ENCODE measurements at places on chromosomes 3 and 15.

- peak overlapping the region; percentile 54 for H3K27ac ChIP-seq
- no peaks in the 10 kb centered on the region for H3K27me3 ChIP-seq
- H3K36me3 ChIP-seq: no peaks in the 10 kb centered on the region
- peak overlapping the region; percentile 80 for H3K4me3 ChIP-seq
These were observed 1.8 kb downstream of the WWTR1 start for GRCh38 chr3:149655826-149656574.

DNA sequence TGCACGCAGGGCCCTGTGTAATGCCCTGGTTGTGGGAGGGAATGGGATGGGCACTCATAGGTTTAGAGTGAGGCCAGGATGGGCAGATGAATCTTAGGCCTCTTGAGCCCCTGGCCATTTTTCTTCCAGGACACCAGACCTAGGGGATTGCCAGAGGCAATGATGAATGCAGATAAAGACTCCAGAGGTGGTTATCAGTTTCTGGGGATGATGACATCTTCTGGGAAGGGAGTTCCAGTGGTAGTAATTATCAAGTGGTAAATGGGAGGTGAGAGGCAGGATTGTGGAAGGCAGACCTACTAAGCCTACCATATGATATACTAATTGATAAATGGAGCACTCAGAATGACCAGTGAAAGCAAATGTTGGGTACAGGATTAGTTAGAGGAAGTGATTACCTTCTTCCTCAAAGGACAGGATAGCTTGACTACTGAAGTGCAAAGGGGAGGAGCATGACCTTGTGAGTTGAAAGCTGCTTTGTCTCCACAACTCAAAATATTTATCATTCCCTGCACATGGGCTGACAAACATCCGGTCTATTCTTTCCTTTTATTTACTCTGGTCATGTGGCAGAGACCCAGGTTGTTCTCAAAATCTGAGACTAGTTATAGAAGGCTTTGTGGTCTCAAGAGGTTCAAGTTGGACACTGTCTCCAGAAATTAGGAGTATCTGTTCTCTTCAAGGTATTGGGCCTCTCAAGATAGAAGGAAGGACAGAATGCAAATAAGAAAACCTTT is 10.2 kb upstream of the MAPK6 start:
- H3K36me3 ChIP-seq: no peaks in the 10 kb centered on the region
- H3K4me3 ChIP-seq: no peak overlapping the region
- H3K4me1 ChIP-seq: peaks cover 3% of the 10 kb centered on the region
- no peaks in the 10 kb centered on the region for H3K27me3 ChIP-seq
- DNase-seq: no peak
- H3K27ac ChIP-seq: no peak overlapping the region

DNA sequence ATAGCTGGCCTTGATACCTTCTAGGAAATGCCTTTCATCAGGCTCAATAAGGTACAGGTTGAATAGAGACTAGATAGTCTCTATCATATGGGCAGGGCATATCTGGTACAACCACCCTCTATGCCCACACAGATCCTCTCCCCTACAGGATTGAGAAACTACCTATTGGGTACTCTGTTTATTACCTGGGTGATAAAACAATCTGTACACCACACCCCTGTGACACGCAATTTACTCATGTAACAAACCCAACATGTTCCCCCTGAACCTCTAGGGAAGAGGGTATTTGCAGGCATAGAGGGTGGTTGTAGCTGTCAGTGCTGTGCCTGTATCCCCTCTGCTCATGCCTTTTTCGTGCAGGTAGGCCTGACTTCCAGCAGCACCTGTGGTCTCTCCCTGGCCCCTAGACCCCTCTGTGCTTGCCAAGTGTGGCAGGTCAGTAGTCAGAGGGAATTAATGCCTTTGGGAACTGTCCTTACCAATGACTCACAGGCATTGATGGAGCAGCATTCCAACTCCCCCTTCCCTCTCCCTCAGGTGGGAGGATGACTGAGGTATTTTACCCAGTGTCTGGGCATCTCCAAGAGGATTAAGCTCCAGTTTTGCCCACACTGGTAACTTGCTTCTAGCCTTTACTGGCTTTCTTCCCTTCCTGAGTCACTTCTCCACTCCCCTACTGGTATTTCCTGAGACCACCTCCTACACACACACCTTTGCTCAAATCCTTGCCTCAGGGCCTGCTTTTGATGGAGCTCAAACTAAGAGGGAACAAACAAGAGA is 18.3 kb downstream of the CLSTN2 start:
- no peaks in the 10 kb centered on the region for H3K4me1 ChIP-seq
- H3K27me3 ChIP-seq: no peaks in the 10 kb centered on the region
- H3K4me3 ChIP-seq: no peak overlapping the region
- no peak for DNase-seq
- no peaks in the 10 kb centered on the region for H3K36me3 ChIP-seq

- no peaks in the 10 kb centered on the region for H3K4me1 ChIP-seq
- no peaks in the 10 kb centered on the region for H3K36me3 ChIP-seq
- no peak overlapping the region for H3K27ac ChIP-seq
- H3K4me3 ChIP-seq: no peak overlapping the region
- DNase-seq: no peak
- no peaks in the 10 kb centered on the region for H3K27me3 ChIP-seq
These were observed 10.3 kb downstream of the FAM227B start for GRCh38 chr15:49610157-49610918.

- peaks cover 4% of the 10 kb centered on the region for H3K4me1 ChIP-seq
- no peaks in the 10 kb centered on the region for H3K36me3 ChIP-seq
- no peak for DNase-seq
- no peak overlapping the region for H3K4me3 ChIP-seq
- no peaks in the 10 kb centered on the region for H3K27me3 ChIP-seq
These were observed 224.0 kb upstream of the RGMA start for GRCh38 chr15:93312891-93313486.

GRCh38 chr15:41980654-41981323 is 8.4 kb upstream of the EHD4 start:
- H3K27ac ChIP-seq: peak overlapping the region; percentile 32
- H3K27me3 ChIP-seq: no peaks in the 10 kb centered on the region
- no peak overlapping the region for H3K4me3 ChIP-seq
- H3K36me3 ChIP-seq: no peaks in the 10 kb centered on the region

- H3K4me1 ChIP-seq: no peaks in the 10 kb centered on the region
- DNase-seq: no peak
- no peak overlapping the region for H3K27ac ChIP-seq
- H3K36me3 ChIP-seq: no peaks in the 10 kb centered on the region
- no peaks in the 10 kb centered on the region for H3K27me3 ChIP-seq
These were observed 102.3 kb upstream of the GBE1 start for GRCh38 chr3:81863756-81864155.

- H3K27ac ChIP-seq: no peak overlapping the region
- peak; percentile 39 for DNase-seq
- no peaks in the 10 kb centered on the region for H3K4me1 ChIP-seq
- no peak overlapping the region for H3K4me3 ChIP-seq
- H3K27me3 ChIP-seq: no peaks in the 10 kb centered on the region
These were observed 10.5 kb downstream of the ABCF3 start for GRCh38 chr3:184196536-184196935.

GRCh38 chr3:172987273-172987672 is 153.8 kb downstream of the SPATA16 start:
- H3K4me1 ChIP-seq: no peaks in the 10 kb centered on the region
- no peaks in the 10 kb centered on the region for H3K36me3 ChIP-seq
- H3K4me3 ChIP-seq: no peak overlapping the region
- no peak for DNase-seq
- no peak overlapping the region for H3K27ac ChIP-seq
- H3K27me3 ChIP-seq: no peaks in the 10 kb centered on the region

DNA sequence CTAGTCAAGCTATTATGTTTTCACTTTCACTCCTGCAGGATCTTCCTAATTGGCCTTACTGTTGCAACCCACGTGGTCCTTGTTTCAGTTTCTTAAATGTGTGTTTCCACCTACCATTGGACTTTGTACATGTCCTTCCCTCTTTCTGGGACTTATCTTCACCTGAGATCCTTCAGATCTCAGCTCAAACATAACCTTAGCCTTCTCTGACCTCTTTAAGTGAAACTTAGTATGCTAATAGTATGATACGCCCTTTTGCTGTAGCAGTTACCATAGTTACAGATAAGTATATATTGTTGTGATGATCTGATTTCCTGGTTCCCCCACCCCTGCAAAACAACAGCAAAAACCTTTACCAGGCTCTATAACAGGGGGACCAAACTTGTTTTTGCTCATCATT is 35.2 kb downstream of the U2SURP start:
- H3K4me3 ChIP-seq: no peak overlapping the region
- no peaks in the 10 kb centered on the region for H3K36me3 ChIP-seq
- no peak overlapping the region for H3K27ac ChIP-seq
- H3K27me3 ChIP-seq: no peaks in the 10 kb centered on the region

GRCh38 chr15:48507416-48508065 is 138.0 kb downstream of the FBN1 start:
- H3K27me3 ChIP-seq: no peaks in the 10 kb centered on the region
- H3K27ac ChIP-seq: peak overlapping the region; percentile 33
- H3K36me3 ChIP-seq: no peaks in the 10 kb centered on the region
- H3K4me1 ChIP-seq: peaks cover 3% of the 10 kb centered on the region

DNA sequence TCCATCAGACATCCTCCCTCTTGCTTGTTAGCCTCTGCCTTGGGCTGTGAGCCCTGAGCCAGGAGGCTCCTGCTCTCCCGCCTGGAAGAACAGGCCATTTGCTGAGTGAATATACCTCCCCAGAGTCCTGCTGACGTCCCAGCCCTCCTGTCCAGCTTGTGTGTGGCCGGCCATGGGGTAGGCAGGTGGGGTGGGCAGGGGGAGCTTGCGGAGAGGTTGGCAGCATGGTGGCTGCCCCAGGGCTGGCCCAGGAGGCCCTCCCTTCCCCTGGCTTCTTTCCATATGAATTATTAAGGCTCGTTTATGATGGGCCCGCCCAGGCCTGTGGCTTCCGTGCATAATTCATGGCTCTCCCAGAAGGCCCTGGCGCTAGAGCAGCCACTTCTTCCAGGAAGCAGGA is 18.7 kb downstream of the CACNA2D2 start:
- H3K4me3 ChIP-seq: no peak overlapping the region
- no peaks in the 10 kb centered on the region for H3K36me3 ChIP-seq
- no peak overlapping the region for H3K27ac ChIP-seq
- peaks cover 2% of the 10 kb centered on the region for H3K4me1 ChIP-seq
- no peak for DNase-seq

- H3K4me3 ChIP-seq: no peak overlapping the region
- H3K4me1 ChIP-seq: no peaks in the 10 kb centered on the region
- no peaks in the 10 kb centered on the region for H3K27me3 ChIP-seq
These were observed 39.0 kb upstream of the UBE3A start for GRCh38 chr15:25477816-25478215.

- no peaks in the 10 kb centered on the region for H3K36me3 ChIP-seq
- H3K4me1 ChIP-seq: no peaks in the 10 kb centered on the region
- no peak for DNase-seq
- H3K27me3 ChIP-seq: no peaks in the 10 kb centered on the region
These were observed 476.8 kb downstream of the C3orf38 start for GRCh38 chr3:88626456-88627120.

GRCh38 chr3:127848131-127849129 is 26.1 kb upstream of the MGLL start:
- H3K4me1 ChIP-seq: no peaks in the 10 kb centered on the region
- H3K27me3 ChIP-seq: no peaks in the 10 kb centered on the region
- no peak overlapping the region for H3K27ac ChIP-seq
- no peak for DNase-seq

DNA sequence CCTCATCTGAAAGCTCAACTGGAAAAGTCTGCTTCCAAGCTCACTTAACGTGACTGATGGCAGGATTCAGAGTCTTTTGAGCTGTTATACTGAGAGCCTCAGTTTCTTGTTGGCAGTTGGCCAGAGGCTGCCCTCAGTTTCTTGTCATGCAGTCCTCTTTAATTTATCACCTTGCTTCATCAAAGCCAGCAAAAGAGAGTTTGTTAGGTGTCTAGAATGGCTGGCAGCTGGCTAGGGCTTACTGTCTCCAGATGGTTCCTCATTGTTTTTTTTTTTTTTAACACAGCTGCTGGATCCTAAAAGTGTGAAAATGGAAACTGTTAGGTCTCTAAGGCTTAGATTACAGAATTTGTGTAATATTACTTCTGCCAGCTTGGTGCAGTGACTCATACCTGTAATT is 310.6 kb downstream of the PDCD6IP start:
- no peak overlapping the region for H3K4me3 ChIP-seq
- H3K27ac ChIP-seq: no peak overlapping the region
- H3K27me3 ChIP-seq: no peaks in the 10 kb centered on the region
- DNase-seq: no peak
- no peaks in the 10 kb centered on the region for H3K36me3 ChIP-seq

DNA sequence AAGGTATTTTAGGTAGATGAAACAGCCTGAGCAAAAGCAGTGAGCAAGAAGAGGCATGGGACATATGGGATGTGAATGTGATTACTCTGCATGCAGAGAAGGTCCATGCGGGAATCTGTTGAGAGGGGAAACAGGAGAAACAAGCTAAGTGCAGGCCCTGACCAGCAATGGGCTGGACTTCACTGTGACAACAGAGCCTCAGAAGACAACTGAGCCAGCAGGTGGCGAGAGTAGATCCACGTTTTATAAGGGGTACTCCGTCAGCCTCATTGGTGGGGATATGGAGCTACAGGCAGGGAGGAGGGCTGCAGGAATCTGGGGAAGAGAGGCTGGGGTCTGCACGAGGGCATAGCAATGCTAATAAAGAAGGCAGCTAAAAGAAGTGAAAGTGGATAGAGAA is 405.9 kb upstream of the LMCD1 start:
- no peak for DNase-seq
- H3K4me3 ChIP-seq: no peak overlapping the region
- no peaks in the 10 kb centered on the region for H3K36me3 ChIP-seq
- no peak overlapping the region for H3K27ac ChIP-seq
- no peaks in the 10 kb centered on the region for H3K4me1 ChIP-seq

DNA sequence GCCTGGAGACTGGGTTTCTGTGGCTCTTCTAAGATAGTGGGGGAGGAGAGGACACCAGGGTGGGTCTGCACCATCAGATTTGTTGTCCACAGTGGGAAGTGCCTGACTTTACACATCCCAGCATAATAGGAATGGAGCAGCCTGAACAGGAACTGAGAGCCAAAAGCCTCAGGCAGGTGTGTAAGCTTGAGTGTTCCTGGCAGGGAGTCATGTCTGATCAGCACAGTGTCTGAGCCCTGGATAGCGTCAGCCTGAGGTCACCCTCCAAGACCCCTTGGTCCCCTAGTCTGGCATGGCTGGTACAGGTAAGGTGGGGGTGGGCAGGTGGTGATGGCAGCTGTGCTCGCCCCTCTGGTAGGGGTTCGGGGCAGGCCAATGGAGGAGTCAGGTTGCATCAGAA is 20.2 kb downstream of the INSYN1 start:
- H3K36me3 ChIP-seq: no peaks in the 10 kb centered on the region
- DNase-seq: no peak
- H3K27ac ChIP-seq: no peak overlapping the region
- H3K27me3 ChIP-seq: no peaks in the 10 kb centered on the region
- H3K4me1 ChIP-seq: no peaks in the 10 kb centered on the region
- no peak overlapping the region for H3K4me3 ChIP-seq

DNA sequence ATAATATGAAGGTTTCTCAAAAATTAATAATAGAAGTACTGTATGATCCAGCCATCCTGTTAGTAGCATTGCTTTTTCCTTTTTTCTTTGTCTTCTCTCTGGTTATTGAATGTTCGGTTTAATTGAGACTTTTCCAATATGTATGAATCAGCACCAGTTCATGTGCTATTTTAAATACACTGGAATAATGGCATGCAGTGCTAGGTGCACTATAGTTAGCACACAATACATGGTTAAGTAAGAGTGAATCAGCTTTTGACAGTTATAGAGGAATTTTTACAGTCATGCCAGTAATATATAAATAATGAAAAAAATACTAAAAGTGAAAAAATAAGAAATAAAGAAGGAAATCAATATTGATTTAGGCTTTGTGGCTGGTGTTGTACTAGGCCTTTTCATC is 113.8 kb upstream of the STRIT1 start:
- H3K4me1 ChIP-seq: no peaks in the 10 kb centered on the region
- no peak for DNase-seq
- no peaks in the 10 kb centered on the region for H3K27me3 ChIP-seq
- H3K27ac ChIP-seq: no peak overlapping the region
- no peak overlapping the region for H3K4me3 ChIP-seq

All from ovary (tissue), 10 donors.